Transverse colon (tissue), 4 donors: ENCODE measurements at places on chromosomes 3 and 15. TPM values are rescaled to one million over a fixed set of nuclear protein-coding genes. Genes with fewer than 3 reads are reported as not detected.

- H3K4me3 ChIP-seq, result no peak overlapping the region
- no peak for DNase-seq
- peaks cover 6% of the 10 kb centered on the region for H3K4me1 ChIP-seq
- no peaks in the 10 kb centered on the region for H3K27me3 ChIP-seq
Observed at GRCh38 chr3:42667523-42668412, 14.3 kb downstream of the ZBTB47 start.

The DNASE1L3 gene
- 3.7 TPM for total RNA-seq

The CAND2 gene
- 15.3 TPM for total RNA-seq

The TOP2B gene
- total RNA-seq, result 104 TPM

GRCh38 chr3:34056951-34057390 is 258.5 kb downstream of the PDCD6IP start:
- no peaks in the 10 kb centered on the region for H3K36me3 ChIP-seq
- DNase-seq, result no peak
- H3K4me3 ChIP-seq, result no peak overlapping the region
- no peaks in the 10 kb centered on the region for H3K27me3 ChIP-seq
- no peaks in the 10 kb centered on the region for H3K4me1 ChIP-seq
